ENCODE measurements at places on chromosomes 2 and 18.

- DNase-seq = no peak
Measured at GRCh38 chr2:240377366-240377765, 58.1 kb upstream of the GPC1 start.

DNA sequence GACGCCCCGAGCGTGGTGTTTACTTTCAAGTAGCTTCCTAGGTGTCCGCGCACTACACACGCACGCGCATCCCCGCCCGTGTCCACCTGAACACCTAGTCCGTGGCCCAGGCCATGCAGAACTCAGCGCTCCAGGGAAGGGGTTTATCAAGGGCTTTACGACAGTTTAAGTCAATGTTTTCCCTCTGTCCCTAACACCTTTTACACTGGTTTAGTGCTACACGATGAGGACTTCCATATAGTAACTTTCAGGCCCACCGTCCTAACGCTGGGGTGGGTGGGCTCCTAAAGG lies 1.4 kb upstream of the BCL2 start:
- peak; percentile 17 for DNase-seq

GRCh38 chr2:51711766-51712165 lies 679.8 kb upstream of the NRXN1 start:
- DNase-seq = no peak

DNA sequence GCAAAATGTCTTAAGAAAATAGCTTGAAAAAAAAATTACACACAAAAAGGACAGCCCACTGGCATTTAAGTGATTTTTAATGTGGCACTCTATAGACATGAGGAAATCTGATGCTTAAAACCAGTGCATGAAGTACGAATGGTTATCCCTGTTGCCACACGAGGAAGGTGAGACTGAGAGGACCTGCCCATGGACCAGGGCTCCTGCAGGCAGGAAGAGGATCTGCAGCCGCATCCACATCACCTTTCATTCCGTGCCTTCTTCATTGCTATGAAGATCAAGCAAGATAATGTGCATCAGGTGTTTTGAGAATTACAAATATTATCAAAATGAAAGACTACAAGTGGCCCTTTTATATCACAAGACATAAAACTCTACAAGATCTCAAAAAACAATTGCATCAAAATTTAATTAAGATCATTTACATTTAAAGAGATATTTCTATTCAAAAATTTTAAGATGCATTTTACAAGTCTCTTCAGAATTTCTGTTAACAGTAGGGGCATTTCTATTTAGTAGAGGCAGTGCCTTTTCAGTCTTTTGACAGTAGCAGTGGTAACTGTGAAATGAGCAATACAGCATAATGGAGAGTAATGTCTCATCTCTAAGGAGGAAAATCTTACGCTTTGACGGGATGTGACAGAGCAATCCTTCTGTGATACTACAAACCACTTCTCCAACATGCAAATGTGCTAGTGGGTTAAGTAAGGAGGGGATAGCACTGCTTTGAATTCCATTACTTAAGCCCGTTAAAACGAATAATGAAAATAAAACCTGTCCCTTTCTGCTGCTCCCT lies 83.4 kb downstream of the SLC5A7 start:
- DNase-seq = no peak

GRCh38 chr18:79489899-79490625 lies 94.3 kb downstream of the NFATC1 start:
- no peak for DNase-seq

GRCh38 chr2:98037666-98038336 lies 42.1 kb upstream of the TMEM131 start:
- DNase-seq = no peak

GRCh38 chr2:173008786-173009185 lies 66.9 kb upstream of the MAP3K20 start:
- no peak for DNase-seq

- DNase-seq = no peak
Measured at GRCh38 chr2:221761260-221761659, 189.2 kb upstream of the EPHA4 start.

- no peak for DNase-seq
Measured at GRCh38 chr2:135899567-135899966, 23.3 kb upstream of the MCM6 start.

- no peak for DNase-seq
Measured at GRCh38 chr18:75075016-75075305, 134.0 kb downstream of the PTGR3 start.

GRCh38 chr2:3102922-3103569 lies 274.6 kb downstream of the EIPR1 start:
- no peak for DNase-seq
